ENCODE measurements at places on chromosomes 6 and 20.
A peak's percentile ranks its signal among the peaks of the same experiment; 100 is the strongest.

DNA sequence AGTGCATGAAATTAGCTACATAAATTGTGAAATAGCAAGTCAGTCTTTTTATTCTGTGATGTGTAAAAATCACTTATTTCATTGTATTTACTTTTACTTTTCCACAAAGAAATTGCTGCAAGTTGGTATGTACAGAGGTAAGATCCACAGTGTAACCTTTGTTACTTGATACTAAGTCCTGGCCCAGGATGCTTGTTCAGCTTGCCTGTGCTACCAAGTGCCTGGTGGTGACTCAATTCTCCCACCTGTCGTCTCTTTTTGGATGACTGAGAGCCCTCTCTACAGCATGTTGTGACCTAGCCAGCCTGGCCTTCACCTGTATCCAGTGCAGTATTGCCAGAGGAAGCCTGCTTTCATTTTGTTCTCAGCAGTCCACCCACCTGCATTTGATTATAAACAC, 54.9 kb downstream of the ANKRD6 start:
- DNase-seq: no peak

DNA sequence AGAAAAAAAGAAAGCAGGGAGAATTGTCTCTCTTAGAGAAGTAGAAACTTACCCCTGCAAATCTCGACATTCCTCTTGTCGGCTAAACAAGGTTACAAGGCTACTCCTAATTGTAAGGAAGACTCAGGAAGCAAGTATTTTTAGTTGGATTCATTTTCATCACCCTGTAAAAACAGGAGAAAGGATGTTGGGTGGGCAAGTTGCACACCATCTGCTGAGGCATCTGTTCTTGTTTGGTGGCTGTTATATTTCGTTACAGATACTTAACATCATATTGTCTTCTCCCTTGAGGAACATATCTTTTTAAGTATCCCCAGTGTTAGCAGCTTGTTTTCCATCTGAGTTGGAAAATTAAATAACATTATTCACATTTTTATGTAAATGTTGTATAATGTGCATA, 187.5 kb downstream of the PLCB4 start:
- no peak for DNase-seq

DNA sequence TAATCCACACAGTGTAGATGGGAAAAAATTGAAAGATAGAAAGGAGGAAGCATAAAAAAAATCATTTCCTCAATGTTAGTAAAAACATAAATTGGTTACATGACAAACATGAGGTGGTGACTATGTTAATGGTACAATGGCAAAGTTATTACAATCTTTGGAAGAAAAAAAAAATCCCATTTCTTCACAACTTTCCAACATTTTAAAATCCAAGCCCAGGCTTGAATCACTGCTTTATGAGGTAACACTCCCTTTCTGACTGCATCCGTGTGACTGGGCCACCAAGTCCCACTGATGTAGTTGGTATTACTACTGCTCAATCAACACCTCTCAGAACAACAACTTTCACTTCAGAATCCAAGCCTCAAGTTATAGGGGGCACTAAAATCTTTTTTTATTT, 160.4 kb downstream of the BTBD9 start:
- no peak for DNase-seq

DNA sequence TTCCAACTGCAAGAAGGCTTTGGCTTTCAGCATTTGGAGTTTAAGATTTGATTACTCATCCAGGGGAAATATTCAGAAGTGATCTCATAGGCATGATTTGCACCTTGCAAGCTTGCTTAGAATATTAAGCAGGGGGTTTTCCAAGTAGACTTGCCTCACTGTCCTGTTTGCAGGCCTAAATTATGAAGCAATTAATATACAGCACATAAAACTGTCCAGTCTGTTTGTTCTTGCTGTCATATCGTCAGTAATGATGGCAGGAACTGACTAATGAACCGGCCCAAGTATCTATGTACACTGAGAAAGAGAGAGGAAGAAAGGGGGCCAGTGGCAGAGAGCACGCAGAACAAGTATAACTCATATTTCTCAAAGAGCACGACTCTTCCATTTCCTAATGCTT, 212.5 kb upstream of the SUPT3H start:
- DNase-seq: no peak

DNA sequence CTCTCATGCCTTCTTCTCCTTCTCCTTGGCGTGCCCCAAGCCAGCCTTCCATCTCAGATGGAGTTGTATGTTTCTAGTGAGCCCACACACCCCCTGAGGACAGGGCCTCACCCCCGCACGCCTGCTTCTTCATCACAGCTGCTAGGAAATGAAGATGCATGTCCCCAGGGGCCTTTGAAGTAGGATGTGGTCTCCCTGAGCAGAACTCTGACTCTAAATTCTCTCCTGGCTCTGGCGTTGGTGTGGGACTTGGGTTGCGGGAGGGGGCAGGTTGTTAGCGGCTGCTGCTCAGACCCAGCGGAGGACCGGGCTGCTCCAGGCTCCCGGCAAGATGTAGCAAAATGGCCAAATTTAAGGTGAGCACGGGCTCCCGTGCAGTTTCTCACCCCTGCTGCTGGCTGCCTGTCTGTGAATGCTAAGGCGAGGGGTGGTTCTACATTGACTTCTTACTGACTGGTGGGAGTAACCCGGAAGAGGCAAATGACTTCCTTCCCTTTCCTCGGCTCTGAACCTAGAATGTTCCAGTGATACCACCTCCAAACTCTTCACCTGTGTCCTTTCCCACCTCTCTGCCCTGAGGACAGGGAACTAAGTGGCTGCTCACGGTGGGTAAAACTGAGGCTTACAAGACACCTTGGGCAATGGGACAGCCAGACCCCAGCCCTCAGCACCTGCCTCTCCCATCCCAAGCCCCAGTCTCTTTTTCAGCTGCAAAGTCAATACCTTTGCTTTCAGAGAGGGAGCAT, 8.8 kb downstream of the SYNJ2 start:
- peak; percentile 36 for DNase-seq

DNA sequence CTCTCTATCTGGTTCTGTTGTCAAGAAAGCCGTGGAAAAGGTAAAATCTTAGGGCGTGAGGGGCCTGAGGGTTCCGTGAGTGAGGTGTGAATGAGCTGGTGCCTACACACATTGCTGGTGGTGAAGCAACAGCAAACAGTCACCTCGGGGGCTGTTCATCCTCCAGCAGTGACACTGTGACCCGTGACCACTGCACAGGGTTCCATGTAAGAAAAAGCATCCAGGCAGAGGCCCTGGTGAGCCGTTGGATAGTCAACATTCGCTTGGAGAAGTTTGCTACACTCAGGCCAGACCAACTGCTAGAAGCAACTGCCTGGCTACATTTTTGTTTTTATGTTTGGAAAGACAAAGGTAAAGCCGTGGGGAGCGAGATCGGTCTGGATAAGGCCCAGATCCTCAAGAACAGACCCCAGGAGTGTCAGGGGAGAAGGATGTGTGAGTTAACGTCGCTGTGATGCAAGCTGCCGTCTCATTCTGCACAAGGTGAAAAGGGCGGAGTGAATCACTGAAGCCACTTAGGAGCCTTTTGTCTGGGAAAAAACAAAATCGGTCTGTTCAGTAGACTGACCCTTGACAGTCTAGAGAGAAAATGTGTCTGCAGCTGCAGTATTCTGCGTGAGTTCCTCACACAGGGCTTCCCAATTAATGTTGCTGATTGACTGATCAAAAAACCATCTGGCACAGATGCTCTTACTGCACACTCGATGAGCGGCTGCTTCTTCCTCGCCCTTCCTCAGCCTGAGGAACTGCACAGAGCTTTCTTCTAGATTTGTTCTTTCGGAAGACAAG, 404.0 kb downstream of the SMOC2 start:
- no peak for DNase-seq

DNA sequence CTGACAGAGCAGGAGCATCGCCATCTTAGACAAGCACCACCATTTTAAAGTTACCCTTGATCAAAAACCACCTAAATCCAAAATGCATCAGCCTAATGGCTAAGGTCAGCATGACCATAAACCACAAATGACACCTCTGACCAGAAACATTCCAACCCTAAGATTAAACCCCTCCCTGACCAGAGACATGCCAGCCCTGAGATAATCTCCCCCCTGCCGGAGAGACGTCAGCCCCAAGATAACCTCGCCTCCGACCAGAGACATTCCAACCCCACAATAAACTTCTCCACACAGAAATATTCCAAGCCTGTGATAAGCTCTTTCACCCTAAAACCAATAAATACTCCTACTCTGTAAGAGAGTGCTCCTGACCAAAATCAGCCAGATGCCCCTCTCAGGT, 53.5 kb downstream of the PXDC1 start:
- no peak for DNase-seq

DNA sequence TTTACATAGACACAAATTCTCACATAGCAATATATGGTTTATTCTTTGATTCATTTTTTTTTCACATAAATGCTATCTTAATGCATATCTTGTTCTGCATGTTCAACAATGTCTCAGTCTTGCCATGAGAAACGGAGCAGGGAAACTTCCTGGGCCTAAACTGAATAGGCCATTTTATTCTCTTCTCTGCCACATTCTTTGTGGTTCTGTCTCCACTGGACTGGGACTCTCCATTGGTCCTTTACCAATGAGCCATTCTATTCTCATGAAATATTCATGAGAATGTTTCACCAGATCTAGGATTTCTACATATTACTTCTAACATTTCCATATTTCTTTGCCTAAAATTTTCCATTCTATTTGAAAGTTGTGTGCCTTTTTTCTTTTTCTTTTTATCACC, 42.8 kb downstream of the LAMA2 start:
- no peak for DNase-seq

DNA sequence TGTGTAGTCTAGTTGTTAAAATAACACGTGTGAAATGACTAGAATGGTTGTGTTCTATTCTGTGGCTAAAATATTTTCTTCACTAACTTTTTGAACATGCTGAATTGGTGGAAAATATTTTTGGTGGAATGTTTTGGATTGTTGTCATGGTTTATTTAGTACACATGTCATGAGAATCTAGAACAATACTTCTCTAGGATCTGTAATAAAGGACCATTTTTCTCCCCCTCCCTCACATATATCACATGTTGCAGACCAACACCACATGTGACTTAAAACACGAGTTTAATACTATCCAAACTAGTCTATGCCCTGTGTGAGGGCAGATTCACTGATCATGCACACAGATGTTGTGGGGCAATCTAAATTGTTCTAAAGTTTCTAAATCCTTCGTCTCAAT, 29.2 kb downstream of the FIG4 start:
- no peak for DNase-seq

GRCh38 chr6:92126983-92127382, 1292.4 kb downstream of the EPHA7 start:
- no peak for DNase-seq

GRCh38 chr20:49245921-49246740, 26.9 kb downstream of the DDX27 start:
- peak; percentile 21 for DNase-seq

- no peak for DNase-seq
These were observed 609.3 kb upstream of the IMPG1 start for GRCh38 chr6:76681781-76682180.

- no peak for DNase-seq
These were observed 222.8 kb downstream of the KIF16B start for GRCh38 chr20:16350465-16350864.

GRCh38 chr6:7261852-7262461, 51.0 kb downstream of the SSR1 start:
- no peak for DNase-seq
